Breast epithelium (tissue), 4 donors: ENCODE measurements at places on chromosomes 2 and 18. TPM values are rescaled to one million over a fixed set of nuclear protein-coding genes. Genes with fewer than 3 reads are reported as not detected.

HMSD gene
- total RNA-seq: not detected

DNA sequence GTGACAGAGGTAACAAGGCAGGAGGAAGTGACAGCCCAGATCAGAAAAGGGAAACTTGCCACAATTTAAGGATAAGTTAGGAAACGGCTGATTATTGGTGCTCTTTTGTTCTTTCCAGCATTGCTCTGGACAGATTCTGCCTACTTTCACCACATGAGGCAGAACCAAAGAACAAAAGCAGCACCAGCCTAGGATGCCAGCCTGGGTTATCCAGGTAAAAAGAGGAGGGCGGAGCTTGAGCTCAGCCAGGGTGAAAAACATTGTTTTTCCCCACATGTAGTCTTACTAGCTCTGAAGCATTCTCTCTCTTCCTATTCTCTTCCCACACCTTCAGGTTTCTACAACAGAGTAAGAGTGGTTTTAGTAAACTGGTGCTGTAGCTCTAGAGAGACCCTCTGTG is 300.5 kb downstream of the TMX3 start:
- H3K4me1 ChIP-seq: no peaks in the 10 kb centered on the region
- H3K36me3 ChIP-seq: no peaks in the 10 kb centered on the region
- H3K4me3 ChIP-seq: no peak overlapping the region
- H3K27ac ChIP-seq: no peak overlapping the region

FBXO15 gene
- 1.3 TPM for total RNA-seq

TET3 gene
- total RNA-seq: 9.8 TPM

ACADL gene
- total RNA-seq: 27.5 TPM

GRCh38 chr2:26651470-26651771 is 10.3 kb upstream of the CIB4 start:
- H3K36me3 ChIP-seq: no peaks in the 10 kb centered on the region
- H3K27me3 ChIP-seq: no peaks in the 10 kb centered on the region
- no peaks in the 10 kb centered on the region for H3K4me1 ChIP-seq
- no peak for DNase-seq
